Right ventricle myocardium superior (tissue), 1 donor: ENCODE measurements at places on chromosomes 6 and 20.
A peak's percentile ranks its signal among the peaks of the same experiment; 100 is the strongest.

DNA sequence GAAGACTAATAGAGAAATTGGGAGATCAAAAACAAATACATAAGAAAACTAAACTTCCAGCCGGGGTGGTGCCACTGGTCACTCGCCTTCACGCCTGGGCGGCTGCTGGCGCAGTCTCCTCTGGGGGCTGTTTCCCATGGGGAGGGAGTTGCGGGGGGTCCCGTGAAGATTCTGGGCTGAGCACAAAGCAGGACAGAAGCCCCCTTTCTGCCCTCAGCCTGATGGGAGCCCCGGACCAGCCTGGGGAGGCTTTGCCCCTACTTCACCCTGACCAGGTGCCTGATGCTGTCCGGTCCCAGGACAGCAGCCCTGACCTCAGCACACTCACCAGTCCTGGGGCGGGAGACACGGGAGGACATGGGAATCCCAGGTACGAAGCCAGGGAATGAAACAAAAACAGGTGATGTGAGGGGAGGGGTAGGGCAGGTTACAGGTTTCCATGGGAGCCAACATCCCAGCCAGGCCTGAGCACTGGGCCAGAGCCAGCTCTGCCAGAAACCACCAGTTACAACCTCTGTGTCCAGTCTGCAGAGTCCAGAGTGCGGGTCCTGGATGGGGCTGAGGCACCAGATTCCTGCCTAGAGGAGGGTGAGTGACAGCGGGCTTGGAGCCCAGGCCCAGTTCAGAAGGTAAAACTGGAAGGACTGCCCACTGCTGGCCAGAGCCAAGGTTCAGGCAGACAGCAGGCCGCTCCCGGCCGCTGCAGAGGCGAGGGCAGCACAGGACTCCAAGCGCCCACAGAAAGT lies 326.4 kb downstream of the TAF4 start:
- DNase-seq = no peak

- DNase-seq = peak; percentile 30
These were observed 38.2 kb downstream of the PYGB start for GRCh38 chr20:25285856-25286798.

DNA sequence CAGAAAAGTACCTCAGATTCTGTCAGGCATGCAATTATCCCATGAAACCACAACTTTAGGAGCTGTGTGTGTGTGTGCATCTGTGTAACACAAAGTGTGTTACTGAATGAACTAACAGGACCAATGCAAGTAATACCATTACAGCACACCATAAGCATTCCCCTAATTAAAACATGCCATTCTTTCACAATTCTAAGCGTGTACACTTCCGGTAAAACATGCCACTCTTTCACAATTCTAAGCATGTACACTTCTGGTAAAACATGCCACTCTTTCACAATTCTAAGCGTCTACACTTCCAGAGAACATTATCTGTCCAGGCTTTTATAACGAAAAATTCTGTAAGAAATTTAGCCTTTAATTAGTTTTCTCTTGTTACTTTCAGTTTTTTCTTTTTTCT lies 238.2 kb downstream of the GMDS start:
- no peak for DNase-seq

- DNase-seq = no peak
These were observed 182.4 kb downstream of the BCAS1 start for GRCh38 chr20:53887973-53888372.

DNA sequence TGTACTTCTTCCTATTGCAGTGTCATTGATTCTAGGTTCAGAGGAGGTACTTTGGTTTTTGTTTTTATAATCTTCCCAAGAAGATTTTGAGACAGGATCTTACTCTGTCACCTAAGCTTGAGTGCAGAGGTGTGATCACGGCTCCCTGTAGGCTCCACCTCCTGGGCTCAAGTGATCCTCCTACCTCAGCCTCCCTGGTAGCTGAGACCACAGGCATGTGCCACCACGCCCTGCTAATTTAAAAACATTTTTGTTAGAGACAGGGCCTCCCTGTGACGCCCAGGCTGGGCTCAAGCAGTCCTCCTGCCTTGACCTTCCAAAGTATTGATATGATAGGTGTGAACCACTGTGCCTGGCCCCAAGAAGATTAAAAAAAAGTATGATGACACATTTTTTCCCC lies 3.4 kb upstream of the SLC17A5 start:
- DNase-seq = no peak

DNA sequence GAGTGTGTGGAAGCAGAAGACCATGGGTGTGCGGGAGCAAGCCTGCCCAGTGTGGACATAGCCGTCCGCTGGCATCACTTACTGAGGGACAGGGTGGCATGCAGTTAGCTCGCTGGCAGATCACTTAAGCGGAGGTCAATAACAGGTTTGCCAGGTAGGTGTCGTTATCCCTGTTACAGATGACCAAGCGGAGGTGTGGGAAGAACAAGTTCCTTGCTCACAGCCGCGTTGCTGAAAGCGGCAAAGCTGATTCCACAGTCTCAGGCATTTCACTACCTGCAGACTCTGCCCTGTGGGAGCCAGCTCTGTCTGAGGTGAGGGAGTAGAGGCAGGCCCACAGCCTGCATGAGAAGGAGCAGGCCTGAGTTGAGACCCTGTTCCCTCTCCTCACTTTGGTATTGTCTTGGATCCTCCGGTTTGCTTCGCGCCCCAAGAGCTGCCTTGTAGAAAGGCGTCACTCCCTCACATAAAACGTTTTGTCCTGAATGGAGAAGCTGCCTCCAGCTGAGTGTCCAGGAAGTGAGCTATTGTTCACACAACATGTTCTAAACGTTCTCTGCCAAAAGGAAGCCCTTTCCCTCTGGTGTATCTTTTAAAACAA lies 96.9 kb downstream of the TCP11 start:
- DNase-seq = no peak

DNA sequence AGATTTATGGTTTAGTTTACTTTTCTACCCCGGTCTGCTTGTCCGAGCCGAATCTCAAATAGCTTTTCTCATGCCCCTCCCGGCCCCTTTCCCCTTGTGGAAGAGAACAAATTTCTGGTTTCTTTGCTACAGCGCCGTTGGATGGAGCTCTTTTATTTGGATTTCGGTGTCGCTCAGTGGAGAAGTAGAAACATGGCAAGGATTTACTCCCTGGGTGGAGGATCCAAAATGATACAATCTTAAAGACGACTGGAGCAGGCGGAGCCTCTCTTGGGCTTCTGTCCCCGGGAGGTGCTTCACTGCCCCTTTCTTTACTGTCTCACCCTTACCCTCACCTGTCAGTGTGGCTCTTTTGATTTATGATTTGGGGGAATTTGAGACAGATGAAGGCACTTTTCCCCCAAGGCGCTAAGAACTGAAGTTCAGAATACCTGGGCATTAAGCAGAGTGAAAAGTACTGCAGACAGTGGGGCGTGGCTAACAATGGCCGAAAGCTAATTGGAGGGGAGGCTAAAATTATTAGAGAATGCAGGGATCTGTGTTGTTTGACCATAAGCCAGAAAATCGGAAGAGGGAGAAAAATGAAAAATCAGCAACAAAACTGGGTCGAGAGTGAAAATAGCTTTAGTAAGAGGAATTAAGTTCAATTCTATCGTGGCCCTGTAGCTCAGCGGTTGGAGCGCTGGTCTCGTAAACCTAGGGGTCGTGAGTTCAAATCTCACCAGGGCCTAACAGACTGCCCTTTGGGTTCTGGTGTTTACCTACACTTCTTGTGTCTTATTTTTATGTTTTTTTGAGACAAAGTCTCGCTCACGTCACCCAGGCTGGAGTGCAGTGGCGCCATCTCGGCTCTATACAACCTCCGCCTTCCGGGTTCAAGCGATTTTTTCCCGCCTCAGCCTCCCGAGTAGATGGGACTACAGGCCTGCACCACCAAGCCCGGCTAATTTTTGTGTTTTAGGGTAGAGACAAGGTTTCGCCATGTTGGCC lies 145.1 kb upstream of the ZNF184 start:
- no peak for DNase-seq

- no peak for DNase-seq
These were observed 145.7 kb downstream of the RIMS1 start for GRCh38 chr6:72032086-72032485.

DNA sequence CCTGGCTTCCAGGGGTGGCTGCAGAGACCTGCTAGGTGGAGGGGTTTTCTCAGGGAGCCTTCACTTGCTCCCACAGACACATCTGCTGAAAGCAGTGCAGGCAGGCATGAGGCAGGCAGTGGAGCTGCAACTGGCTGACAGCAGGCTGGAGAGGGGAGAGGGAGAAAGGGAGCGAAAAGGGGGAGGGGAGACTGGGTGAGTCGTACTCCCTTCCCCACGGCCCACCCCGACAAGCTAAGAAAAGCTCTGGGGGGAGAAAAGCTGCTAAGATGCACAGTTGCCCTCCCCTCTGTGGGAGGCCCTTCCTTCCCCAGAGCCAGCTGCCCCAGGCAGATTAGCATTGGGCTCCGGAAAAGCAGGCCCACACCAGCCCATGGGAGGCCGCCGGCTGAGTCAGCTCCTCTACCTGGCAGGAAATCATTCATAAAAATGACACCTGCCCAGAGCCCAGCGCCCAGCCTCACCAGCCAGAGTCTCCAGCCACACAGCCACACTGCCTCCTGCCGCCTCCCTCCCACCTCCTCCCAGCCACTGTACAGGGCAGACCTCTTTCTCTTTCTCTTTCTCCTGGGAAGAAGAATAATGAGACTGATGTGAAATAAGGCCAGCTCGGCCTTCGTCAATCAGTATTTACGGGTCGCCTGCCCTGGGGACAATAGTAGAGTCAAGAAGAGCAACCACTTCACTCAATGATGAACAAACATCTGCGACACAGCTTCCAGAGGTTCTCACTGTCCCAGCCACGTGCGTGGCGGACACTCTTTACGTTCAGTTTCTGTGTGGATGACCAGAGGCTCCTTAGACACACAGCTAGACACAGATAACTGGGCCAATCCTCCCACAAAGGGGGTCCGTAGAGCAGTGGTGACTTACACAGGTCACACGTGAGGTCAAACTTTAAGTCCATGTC lies 7.7 kb upstream of the C20orf203 start:
- DNase-seq = peak; percentile 18

DNA sequence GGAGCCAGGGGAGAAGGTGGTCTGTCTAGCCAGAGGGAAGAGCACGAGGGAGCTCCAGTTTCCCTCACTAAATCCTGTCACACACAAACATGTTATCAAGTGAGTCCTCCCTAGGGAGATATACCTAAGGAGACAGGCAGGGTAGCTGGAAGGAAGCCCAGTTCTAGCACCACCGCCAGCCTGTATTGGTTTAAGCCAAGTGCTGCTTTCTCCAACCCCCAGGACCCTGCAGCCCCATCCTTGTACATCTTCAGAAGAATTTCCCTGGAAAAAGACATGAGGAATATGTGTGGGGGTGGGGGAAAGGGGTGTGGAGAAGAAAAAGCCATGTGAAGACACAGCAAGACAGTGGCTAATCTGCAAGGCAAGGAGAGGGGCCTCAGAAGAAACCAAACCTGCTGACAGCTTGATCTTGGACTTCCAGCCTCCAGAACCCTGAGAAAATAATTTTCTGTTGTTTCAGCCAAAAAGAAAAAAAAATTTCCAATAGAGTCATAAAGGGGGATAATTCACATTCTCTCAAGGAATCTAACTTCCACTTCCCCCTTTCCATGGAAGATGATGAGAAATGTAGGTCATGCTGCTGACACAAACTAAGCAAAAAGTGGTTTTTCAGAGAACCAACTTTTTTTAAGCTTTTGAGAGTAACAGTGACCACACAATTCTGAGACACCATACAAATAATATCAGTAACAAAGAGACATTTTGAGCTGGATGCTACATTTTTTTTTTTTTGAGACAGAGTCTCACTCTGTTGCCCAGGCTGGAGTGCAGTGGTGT lies 103.2 kb upstream of the PRDM1 start:
- DNase-seq = no peak

GRCh38 chr6:6771224-6771945 lies 182.9 kb downstream of the LY86 start:
- DNase-seq = no peak

DNA sequence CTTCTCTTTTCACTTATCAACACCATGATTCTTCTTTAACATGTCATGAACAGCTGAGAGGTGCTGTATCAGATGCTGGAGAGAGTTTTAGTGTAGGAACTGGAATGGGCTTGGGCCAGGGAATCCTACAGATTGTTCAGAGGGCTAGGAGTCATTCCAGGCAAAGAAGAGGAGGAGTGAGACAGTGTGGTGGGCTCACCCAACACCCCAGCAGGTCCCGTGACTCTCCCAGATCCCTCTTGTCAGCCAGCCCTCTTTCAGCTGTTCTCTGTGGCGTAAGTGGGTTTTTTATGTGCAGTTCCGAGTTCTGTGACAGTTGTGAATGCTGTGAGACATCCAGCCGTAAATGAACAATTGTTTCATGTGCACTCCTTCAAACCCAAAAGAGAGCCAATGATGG lies 31.4 kb upstream of the CEP162 start:
- no peak for DNase-seq

- DNase-seq = no peak
These were observed 73.5 kb upstream of the LAMP5 start for GRCh38 chr20:9440892-9441291.

DNA sequence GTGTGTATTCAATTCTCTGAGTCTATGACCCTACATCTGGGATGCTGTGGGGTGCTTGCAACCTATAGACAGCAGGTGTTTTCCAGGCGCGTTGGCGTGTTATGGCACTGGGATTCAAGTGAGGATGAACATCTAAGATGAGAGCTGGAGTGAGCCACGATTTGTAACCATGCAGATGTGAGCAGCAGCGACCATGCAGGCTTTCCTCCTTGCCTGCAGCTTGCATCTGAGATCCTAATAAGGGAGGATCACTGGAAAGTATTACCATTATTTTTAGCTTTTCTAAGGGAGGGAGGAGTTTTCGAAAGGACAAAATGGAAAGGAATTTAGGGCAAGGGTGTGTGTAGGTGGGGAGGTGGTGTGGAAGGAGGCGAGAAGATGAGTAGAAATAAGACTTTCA lies 216.7 kb downstream of the ATXN1 start:
- no peak for DNase-seq

DNA sequence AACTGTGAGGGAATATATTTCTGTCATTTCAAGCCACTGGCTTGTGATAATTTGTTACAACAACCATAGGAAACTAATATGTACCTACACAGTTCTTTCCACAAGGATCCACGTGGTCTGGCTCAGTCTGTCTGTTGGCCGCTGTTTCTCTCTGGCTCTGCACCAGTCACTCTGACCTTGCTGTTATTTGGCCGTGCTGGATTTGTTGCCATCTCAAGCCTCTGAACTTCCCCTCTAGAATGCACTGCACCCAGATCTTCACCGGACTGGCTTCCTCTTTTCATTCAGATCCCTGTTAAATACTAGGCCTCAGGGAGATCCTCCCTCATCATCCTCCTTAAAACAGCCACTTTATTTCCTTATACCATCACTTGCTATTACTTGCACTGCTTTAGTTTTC lies 446.8 kb downstream of the TFAP2B start:
- peak; percentile 42 for DNase-seq

DNA sequence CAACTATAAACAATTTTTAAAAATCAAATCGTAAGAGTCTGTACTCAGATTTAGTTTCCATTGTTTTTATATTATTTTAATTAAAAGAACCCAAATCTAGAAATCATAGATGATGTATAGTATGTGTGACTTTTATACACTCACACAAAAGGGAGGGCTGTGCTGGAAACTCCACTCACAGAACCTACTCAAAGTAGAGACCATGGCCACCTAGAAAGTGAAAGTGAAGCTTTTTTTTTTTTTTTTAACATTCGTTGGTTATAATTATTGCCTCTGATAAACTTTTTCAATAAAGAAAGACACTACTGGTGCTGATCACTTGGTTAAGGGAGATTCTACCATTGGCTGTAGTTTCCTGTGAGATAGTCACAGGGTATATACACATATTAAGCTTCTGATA lies 37.9 kb upstream of the PRL start:
- no peak for DNase-seq

- DNase-seq = no peak
These were observed 101.5 kb downstream of the TMEM242 start for GRCh38 chr6:157221817-157222175.

- no peak for DNase-seq
These were observed 39.8 kb downstream of the HIVEP1 start for GRCh38 chr6:12051861-12052368.
